ENCODE measurements at places on chromosomes 7 and 10. TPM values are rescaled to one million over a fixed set of nuclear protein-coding genes. Genes with fewer than 3 reads are reported as not detected.

Gene PNLIPRP2
- not detected for total RNA-seq

Gene FZD8
- total RNA-seq = 0.22 TPM

Gene NRG3
- total RNA-seq = not detected

Gene KLLN
- 0.61 TPM for total RNA-seq

Gene CALML5
- total RNA-seq = not detected

Gene RNF133
- not detected for total RNA-seq

Gene WDFY4
- total RNA-seq = 0.90 TPM

Gene HOXA11
- total RNA-seq = 0.13 TPM

Gene TMEM225B
- 0.92 TPM for total RNA-seq

DNA sequence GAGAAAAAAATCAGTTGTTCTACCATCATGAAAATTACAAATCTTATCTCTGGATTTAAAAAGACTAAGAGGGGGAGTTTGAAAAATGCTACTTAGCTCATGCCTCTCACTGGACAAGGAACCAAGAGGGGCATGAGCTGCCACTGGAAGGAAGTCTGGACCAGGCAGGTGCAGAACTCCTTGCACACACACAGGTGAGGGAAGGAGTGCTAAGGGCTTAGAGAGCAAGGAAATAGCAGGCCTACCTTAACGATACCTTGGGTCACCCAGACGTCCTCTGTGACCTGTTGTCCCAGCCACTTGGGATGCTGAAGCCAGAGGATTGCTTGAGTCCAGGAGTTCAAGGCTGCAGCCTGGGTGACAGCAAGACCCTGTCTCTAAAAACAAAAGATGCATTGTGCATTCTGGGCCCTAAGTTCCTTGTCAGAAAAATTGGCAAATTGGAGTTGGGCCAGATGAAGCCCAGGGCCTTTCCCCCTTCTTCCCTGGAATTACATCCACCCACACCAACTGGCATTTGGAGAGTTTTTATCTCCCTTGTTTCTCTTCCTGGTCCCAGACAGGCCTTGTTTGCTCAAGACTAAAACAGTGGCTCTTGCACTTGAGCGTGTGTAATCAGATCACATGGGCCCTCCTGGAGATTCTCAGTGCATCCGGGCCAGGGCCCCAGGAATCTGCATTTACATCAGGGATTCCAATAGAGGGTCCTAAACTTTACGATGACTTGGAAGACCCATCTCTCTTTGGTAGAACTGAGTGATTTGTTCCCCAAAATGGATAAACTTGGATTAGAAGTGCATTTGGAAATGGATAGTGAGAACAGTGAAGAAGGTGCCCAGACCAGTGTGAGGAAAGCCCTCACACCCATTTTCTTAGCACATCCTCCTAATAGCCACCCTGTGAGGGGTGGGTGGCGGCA is 3.0 kb downstream of the DDIT4 start:
- H3K4me3 ChIP-seq = peak overlapping the region; percentile 100
- H3K27me3 ChIP-seq = no peaks in the 10 kb centered on the region
- peaks cover 32% of the 10 kb centered on the region for H3K4me1 ChIP-seq
- H3K36me3 ChIP-seq = peaks cover 37% of the 10 kb centered on the region
- peak overlapping the region; percentile 97 for H3K27ac ChIP-seq

- no peaks in the 10 kb centered on the region for H3K4me1 ChIP-seq
- DNase-seq = no peak
- no peaks in the 10 kb centered on the region for H3K27me3 ChIP-seq
- peaks cover 4% of the 10 kb centered on the region for H3K36me3 ChIP-seq
- no peak overlapping the region for H3K27ac ChIP-seq
Observed at GRCh38 chr10:124577651-124578050, 116.0 kb downstream of the LHPP start.

- no peak overlapping the region for H3K4me3 ChIP-seq
- no peak for DNase-seq
- H3K4me1 ChIP-seq = peaks cover 33% of the 10 kb centered on the region
- no peaks in the 10 kb centered on the region for H3K36me3 ChIP-seq
- H3K27me3 ChIP-seq = peaks cover 5% of the 10 kb centered on the region
- H3K27ac ChIP-seq = no peak overlapping the region
Observed at GRCh38 chr7:43568529-43568928, 14.4 kb upstream of the STK17A start.

GRCh38 chr7:66413379-66414114 is 208.4 kb downstream of the TPST1 start:
- no peaks in the 10 kb centered on the region for H3K27me3 ChIP-seq
- no peaks in the 10 kb centered on the region for H3K36me3 ChIP-seq
- peaks cover 6% of the 10 kb centered on the region for H3K4me1 ChIP-seq

- no peak within 1 kb of the TSS for H3K27ac ChIP-seq
- H3K36me3 ChIP-seq = no peaks in the 10 kb centered on the region
- peak; percentile 56 for DNase-seq
- peak within 1 kb of the TSS; percentile 77 for H3K4me3 ChIP-seq
- H3K4me1 ChIP-seq = peaks cover 13% of the 10 kb centered on the region
Observed at GRCh38 chr10:90857635-90858460, at the start of gene HTR7. Gene HTR7 (minus strand): TSS chr10:90858039. CDS start chr10:90857671, 368 bp downstream.

- no peaks in the 10 kb centered on the region for H3K27me3 ChIP-seq
- H3K4me3 ChIP-seq = peak overlapping the region; percentile 100
- peaks cover 93% of the 10 kb centered on the region for H3K4me1 ChIP-seq
- H3K27ac ChIP-seq = peak overlapping the region; percentile 97
- DNase-seq = no peak
Observed at GRCh38 chr7:142806957-142807356, 36.2 kb downstream of the PRSS2 start.

- no peaks in the 10 kb centered on the region for H3K27me3 ChIP-seq
- H3K27ac ChIP-seq = no peak overlapping the region
- peaks cover 12% of the 10 kb centered on the region for H3K4me1 ChIP-seq
- no peak overlapping the region for H3K4me3 ChIP-seq
Observed at GRCh38 chr7:77386165-77386822, 29.9 kb downstream of the GSAP start.

DNA sequence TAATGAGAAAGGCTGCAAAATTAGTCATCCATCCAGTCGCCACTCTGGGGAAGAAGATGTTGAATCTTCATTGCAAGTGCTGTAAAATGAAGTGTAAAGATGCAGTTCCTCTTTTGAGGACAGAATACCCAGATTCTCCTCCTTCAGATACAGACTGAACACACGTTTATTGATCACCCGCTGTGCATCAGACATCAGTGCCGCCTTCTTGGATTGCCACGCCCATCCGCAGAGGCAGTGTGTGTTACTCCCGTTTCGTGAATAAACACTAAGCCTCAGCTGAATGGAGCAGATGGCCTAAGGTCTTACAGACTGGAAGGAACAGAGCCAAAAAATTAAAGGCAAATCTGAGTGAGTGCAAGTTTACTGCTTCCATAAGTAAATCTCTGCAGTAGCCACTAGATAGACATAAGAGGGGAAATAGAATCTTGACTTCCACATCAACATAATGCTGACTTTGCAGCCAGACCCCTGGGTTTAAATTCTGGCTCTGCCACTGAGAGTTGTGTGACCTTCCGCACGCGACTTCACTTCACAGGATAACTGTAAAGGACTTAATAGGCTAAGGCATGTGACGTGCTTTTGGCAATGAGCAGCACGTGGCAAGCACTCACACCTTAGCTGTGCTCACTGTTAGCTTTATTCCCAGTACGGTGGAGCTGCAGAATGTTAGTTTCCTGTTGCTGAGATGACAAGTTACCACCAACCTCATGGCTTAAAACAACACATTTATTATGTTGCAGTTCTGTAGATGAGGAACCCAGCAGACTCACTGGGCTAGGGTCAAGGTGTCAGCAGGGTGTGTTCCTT is 285.9 kb downstream of the CELF2 start:
- peaks cover 11% of the 10 kb centered on the region for H3K4me1 ChIP-seq
- no peak overlapping the region for H3K4me3 ChIP-seq
- peaks cover 93% of the 10 kb centered on the region for H3K36me3 ChIP-seq
- H3K27me3 ChIP-seq = no peaks in the 10 kb centered on the region
- DNase-seq = no peak

- H3K4me1 ChIP-seq = peaks cover 37% of the 10 kb centered on the region
- DNase-seq = peak; percentile 84
- H3K36me3 ChIP-seq = no peaks in the 10 kb centered on the region
- peak overlapping the region; percentile 17 for H3K4me3 ChIP-seq
- H3K27me3 ChIP-seq = peaks cover 11% of the 10 kb centered on the region
- H3K27ac ChIP-seq = peak overlapping the region; percentile 91
Observed at GRCh38 chr7:121530227-121531174, 134.4 kb upstream of the FAM3C start.

- no peak for DNase-seq
- no peaks in the 10 kb centered on the region for H3K36me3 ChIP-seq
- no peaks in the 10 kb centered on the region for H3K4me1 ChIP-seq
Observed at GRCh38 chr10:99858849-99859248, 76.4 kb downstream of the ABCC2 start.

- DNase-seq = no peak
- H3K27ac ChIP-seq = no peak overlapping the region
- H3K4me3 ChIP-seq = no peak overlapping the region
- no peaks in the 10 kb centered on the region for H3K27me3 ChIP-seq
- H3K36me3 ChIP-seq = peaks cover 64% of the 10 kb centered on the region
Observed at GRCh38 chr10:31508882-31509281, 189.9 kb downstream of the ZEB1 start.

DNA sequence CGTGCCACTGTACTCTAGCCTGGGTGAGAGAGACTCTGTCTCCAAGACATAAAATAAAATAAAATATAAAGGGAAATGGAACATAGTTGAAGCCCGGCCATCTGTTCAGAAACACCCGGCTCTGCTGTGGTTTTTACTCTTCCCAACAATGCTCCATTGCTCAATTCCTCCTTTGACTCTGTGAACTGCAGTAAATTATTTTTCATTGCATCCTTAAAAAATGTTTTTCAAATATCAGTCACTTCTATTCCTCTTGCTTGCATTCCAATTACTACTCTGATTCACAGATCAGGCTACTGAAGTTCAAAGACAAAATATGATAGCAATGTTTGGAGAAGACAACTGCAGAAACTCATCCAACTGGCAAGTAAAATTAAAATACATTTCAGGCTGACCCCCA is 983.0 kb downstream of the SORCS1 start:
- H3K27me3 ChIP-seq = no peaks in the 10 kb centered on the region
- H3K4me3 ChIP-seq = no peak overlapping the region
- no peak for DNase-seq
- H3K27ac ChIP-seq = no peak overlapping the region

DNA sequence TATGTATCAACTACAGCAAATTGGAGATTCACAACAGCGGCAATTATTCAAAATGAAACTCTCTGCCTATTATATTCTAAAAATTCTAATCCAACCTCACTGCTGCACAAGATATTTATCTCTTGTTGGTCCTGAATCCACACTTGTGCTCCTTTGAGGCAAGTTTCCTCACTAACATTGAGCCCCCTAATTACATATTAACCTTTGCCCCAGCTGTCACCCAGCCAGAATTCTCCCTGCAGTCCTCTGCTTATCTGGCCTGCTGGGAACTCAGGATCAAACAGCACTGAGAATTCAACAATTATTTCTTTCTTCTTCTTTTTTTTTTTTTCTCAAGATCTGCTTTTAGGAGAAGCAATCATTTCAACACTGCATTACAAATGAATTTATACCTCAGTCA is 21.5 kb upstream of the PLAC9 start:
- H3K36me3 ChIP-seq = peaks cover 3% of the 10 kb centered on the region
- no peak overlapping the region for H3K27ac ChIP-seq
- H3K4me1 ChIP-seq = no peaks in the 10 kb centered on the region
- no peaks in the 10 kb centered on the region for H3K27me3 ChIP-seq
- H3K4me3 ChIP-seq = no peak overlapping the region
- DNase-seq = no peak

- H3K27ac ChIP-seq = no peak overlapping the region
- H3K36me3 ChIP-seq = no peaks in the 10 kb centered on the region
- no peaks in the 10 kb centered on the region for H3K4me1 ChIP-seq
- H3K4me3 ChIP-seq = no peak overlapping the region
- DNase-seq = no peak
Observed at GRCh38 chr7:108057951-108058481, 55.1 kb upstream of the LAMB1 start.

DNA sequence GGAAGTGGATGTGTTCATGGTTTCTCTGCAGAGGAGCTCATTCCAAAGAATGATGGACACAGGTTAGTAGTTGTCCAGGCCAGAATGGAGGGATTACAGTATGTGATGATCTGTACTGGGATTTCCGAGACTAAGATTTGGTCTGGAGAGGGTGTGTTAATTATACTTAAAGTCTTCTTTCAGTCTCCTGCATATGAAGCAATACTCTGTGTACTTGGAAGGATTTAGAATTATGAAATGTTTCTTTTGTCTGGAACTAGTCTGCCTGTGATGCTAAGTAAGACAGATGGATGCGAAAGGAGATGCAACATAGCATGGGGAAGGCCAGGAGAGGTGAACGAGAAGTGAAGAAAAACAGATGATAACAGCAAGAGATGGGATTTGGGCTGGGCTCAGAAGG is 305.1 kb upstream of the LYZL1 start:
- H3K27me3 ChIP-seq = peaks cover 5% of the 10 kb centered on the region
- no peak overlapping the region for H3K27ac ChIP-seq
- no peaks in the 10 kb centered on the region for H3K4me1 ChIP-seq
- no peaks in the 10 kb centered on the region for H3K36me3 ChIP-seq

DNA sequence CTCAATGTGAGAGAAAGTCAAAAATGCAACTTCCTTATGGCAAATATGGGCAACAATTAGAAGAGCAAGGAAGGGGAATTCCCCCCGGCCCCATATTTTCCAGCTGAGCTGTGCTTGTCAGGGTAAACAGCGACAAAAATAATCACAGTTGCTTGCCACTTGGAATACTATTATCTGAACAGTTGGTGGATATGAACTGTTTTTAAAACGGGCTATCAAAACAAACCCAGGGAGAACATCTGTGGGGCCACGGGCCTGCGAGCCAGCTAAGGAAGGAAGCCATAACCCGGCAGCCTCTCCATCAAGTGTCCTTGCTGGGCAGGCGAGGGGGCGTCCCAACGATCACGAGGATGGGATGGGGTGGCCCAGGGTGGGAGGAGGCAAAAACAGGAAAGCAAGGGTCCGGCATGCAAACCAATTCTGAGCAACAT is 228.4 kb downstream of the ARHGAP12 start:
- DNase-seq = no peak
- no peak overlapping the region for H3K4me3 ChIP-seq
- H3K36me3 ChIP-seq = no peaks in the 10 kb centered on the region
- H3K27me3 ChIP-seq = peaks cover 4% of the 10 kb centered on the region
- H3K4me1 ChIP-seq = peaks cover 4% of the 10 kb centered on the region
